GDM1 (cell line): ENCODE measurements at places on chromosomes 4 and X.

DNA sequence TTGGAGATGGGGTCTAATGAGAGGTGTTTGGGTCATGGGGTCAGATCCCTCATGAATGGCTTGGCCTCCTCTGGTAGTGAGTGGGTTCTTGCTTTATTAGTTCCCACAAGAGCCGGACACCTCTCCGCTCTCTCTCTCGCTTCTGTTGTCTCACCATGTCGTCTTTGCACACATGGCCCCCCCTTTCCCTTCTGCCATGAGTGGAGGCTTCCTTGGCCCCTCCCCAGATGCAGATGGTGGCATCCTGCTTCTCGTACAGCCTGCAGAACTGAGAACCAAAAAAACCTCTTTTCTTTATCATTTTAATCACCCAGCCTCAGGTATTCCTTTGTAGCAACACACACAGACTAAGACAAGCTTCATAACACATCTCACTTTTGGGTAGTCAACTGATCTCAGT is 49.6 kb upstream of the SPRY1 start:
- no peak for DNase-seq

DNA sequence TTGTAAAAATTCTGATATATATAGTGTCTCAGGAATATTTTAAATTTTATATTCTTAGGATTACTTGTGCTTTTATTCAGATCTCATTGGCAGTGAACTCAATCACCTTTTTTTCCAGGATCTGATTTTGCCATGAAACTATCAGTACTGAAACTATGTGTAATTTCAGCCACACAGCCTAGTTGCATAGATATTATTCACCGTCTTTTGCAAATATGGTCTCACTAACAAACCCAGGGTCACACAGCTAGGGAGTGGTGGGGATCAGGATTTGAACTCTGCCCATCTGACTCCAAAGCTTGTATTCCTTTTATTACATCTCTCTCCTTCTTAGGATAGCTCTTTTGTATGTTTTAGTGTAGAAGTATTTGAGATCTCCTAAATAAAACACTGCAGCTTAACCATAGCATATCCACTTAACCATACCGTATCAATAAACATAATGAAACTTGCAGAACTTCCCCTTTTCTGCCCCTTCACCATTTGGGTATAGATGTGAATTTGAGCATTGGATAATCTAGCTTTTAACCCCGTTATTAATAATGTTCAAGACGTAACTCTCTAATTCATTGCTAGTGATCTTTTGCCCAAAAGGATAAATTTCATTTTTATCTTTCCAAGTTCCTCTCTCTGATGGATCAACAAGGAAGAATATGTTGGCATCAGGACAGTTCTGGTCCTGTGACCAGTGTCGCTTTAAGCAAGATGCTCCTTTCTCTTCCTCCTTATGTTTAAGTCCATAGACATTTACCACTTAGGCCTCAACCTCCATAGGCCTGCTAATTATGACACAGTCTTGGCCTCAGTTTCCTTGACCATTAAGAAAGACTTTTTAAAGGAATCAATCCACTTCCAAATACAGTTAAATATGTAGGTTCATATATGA is 74.6 kb downstream of the RAPGEF2 start:
- DNase-seq: no peak

GRCh38 chr4:23857367-23857959 is 32.4 kb downstream of the PPARGC1A start:
- DNase-seq: no peak

DNA sequence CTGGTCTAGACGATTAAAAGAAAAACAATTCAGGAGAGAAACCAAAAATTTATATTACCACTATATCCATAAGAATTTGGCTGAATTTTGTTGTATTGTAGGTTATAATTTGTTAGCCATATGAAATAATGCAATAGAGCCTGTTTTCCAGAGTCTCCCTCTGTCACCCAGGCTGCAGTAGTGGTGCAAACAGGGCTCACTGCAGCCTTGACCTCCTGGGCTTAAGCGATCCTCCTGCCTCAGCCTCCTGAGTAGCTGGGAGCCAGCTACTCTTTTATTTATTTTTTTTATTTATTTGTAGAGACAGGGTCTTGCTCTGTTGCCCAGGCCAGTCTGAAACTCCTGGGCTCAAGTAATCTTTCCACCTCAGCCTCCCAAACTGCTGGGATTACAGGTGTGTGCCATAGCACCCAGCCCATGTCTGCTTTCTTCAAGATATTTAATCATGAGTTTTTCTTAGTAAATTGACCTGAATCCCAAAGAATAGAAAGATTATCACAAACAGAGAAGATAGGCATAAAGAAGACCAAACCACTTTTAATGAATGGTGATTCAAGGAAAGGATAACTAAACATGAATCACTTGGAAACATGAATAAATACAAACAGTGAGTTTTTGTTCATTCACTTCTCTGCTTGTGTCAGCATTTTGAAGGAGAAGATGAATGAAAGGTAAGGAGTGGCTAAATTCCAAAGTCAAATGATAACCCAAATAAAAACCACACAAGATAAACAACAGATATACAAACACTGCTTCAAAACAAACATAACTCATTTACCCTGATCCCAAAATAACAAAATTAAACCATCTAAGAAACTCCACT is 82.1 kb downstream of the PPP3CA start:
- no peak for DNase-seq

DNA sequence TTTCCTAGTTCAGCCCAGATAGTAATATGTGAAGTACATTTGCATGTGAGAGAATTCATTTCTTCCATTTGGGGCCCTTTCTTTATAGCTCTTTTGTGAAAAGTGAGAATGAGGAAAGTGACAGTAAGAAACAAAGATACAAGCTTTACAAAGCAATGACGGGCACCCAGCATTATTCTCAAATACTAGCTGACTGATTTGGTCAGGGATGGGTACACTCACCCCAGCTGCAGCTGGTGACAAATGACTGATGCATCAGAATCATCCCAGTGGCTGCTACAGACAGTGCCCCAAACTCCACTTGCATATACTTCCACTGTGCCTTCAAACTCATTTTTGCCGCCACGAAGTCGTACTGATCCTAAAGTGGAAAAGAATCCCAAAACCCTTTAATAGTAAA is 14.8 kb downstream of the PRSS12 start:
- no peak for DNase-seq

GRCh38 chr4:176274441-176274840 is 5.4 kb upstream of the ASB5 start:
- DNase-seq: no peak

- no peak for DNase-seq
Measured at GRCh38 chr4:86938771-86939520, 4.1 kb downstream of the AFF1 start.

DNA sequence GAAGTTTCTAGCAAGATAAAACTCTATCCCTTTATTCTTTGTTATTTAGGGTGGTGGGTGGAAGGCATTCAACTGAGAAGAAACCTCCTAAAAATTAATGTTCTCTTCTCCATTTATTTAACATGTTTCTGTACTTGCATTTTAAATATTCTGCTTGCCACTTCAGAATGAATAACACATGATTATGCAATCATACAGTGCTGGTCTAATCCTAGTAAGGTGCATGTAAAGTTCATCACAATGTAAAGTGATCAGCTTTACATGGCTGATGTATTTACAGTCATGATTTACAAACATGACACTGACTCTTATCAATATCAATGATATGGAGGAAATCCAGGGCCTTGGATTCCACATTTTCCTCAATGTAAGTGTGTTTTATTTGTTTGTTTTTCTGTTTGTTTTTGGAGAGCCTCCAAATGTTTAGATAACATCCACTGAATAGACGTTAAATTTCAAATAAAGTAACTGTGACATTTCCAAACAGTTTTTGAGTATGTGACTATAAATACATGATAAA is 342.1 kb upstream of the CTSO start:
- no peak for DNase-seq

DNA sequence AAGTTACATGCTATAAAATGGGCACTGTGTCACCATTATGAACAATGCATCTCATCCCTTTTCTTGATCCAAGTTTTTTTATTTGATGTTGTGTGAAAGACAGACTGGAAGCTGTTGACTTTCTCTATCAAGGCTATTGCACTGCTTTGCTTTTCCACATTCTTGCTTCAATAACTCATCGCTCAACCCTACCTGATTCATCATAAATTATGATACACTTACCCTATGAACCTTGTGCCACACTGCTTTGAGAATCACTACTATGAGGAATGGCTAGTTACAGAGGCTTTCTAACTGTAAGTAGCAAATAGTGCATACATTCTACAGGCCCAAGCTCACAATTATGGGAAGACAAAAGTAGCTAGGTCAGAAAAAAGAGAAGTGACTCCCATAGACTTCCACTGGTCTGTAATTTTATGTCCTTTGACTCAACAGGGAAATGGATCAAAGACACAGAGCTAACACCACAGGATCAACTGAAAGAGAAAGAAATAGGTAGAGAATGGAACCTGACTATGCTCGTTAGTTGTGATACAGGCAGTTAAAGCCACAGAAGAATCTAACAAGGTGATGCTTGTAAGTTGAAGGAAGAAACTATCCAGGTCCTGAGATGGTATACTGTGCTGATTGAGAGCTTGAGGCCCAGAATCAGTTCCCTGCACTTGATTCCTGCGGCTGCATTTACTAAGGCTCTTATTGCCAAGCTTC is 163.5 kb downstream of the PPP3CA start:
- DNase-seq: no peak

GRCh38 chr4:86357608-86358007 is 2.2 kb downstream of the MAPK10 start:
- no peak for DNase-seq

GRCh38 chrX:70444326-70444945 is at the start of gene DLG3:
Gene DLG3 (plus strand): TSS chrX:70444835. CDS start chrX:70445202, 367 bp downstream.
- no peak for DNase-seq

- DNase-seq: no peak
Measured at GRCh38 chr4:101853691-101854090, 63.2 kb downstream of the BANK1 start.

DNA sequence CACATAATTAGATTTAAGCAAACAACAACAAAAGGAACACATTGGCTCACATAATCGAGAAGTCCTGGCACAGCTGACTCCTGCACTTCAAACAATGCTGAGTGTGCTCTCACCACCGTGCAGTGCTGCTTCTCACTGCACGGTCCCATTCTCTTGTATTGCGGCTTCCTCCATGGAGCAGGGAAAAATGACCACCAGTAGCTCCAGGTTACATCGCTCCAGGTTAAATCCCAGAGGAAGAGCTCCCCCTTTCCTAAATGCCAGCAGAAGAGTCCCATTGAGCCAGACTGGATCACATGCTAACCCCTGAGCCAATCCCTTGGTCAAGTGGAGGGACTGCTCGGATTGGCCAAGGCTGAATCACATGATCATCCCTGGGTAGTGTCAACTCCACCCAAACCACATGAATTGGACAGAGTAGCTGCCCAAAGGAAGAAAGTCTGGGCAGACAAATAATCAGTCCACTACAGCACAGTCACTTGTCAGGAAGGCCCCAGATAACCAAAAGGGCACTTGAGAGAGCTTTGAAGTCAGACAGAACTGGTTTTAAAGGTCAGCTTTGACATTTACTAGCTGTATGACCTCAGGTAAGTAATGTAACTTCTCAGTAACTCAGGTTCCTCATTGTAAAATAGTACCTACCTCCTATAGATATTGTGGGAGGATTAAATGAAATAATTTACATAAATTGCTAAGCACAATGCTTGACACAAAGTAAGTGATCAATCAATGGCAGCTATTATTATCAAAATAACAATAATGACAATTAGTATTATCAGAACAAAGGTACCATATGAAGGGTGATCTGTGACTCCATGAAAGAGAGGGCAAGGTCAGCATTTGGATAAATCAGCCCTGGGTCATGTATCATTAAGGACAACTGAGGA is 14.3 kb downstream of the TEC start:
- DNase-seq: no peak

GRCh38 chrX:75989806-75990590 is 182.9 kb upstream of the PBDC1 start:
- no peak for DNase-seq

DNA sequence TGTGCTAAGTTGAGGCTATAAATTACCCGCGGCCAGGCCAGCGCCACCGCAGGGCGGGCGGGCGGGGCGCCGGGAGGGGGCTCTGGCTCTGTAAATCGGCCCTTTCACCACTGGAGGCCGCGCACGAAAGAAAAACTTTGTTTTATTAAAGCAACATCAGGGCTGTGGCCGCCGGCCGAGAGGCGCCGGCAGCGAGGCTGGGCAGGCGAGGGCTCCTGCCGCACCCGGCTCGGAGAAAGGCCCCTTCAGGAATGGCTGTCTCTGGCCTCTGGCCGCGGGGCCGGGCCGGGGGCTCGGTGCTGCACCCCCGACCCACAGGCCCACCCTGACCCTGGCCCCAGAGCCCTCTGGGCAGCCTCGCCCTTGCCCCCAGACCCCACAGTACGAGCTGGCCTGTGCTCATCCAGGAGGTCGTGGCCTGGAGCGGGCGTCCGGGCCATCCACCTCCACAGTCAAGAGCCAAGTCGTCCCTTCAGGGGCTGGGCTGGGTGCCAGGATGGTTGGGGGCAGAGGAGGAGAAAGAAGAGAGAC is 29.5 kb upstream of the FGFR3 start:
- no peak for DNase-seq

GRCh38 chr4:38008571-38009021 is 48.4 kb downstream of the PTTG2 start:
- no peak for DNase-seq

- DNase-seq: no peak
Measured at GRCh38 chr4:140141210-140141835, 12.7 kb downstream of the MAML3 start.

- DNase-seq: no peak
Measured at GRCh38 chr4:19130866-19131265, 1109.3 kb upstream of the LCORL start.

DNA sequence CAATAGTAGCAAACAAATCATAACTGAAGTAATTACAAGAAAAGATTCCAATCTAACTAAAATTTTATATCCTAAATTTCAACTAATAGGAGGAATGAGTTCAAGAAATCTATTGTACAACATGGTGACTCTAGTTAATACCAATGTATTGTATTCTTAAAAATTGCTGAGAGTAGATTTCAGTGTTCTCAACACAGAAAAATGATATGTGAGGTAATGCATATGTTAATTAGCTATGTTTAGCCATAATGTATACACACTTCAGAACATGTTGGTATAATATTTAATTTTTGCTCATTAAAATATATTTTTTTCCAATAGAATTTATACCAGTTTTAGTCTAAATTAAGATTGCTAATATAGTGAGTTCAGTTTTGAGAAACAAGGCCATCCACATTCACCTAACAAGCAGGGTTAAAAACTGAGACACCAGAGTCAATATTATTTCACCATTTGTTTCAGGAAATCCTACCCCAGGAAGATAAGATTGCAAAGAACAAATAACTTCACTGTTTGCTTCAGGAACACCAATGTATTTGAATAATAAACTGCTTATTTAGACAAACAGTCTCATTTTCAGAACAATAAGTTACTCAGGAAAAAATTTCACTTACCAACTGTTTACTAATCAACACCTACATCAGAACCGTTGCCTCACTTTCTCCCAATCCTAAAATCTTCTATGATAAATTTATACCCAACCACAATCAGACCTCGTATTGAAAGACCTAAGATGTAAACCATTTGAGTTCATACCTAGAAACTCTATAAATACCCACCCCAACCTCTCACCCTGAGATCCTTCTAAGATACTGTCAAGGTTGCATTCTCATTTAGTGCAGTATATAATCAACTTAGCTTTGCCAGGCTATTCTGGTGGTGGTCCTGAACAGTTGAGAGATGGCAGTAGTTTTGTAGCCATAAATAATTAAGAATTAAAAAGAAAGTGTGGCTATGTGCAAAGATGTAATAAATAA is 132.8 kb downstream of the MAB21L2 start:
- DNase-seq: no peak
